ENCODE measurements at places on chromosomes 11 and 22.

GRCh38 chr22:20583471-20583922 lies 76.1 kb downstream of the MED15 start:
- DNase-seq: no peak

DNA sequence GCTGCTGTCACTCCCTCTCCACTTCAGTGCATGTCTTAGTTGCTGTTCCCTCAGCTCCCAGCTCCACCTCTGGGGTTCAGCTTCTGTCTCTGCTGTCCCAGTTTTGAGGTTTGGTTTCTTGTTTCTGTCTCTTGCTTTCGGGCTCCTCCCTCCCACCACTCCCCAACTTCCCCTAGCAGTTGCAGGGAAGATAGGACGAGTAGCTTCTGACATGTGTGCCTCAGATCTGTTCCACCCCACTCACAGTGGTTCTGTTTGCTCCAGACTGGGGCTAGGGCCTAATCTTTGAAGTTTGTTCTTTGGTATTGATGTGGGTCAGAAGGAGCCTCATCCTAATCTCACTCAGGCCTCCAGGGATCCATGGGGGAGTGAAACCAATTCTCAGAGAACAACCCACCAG lies 2.6 kb upstream of the RRM1 start:
- DNase-seq: no peak

DNA sequence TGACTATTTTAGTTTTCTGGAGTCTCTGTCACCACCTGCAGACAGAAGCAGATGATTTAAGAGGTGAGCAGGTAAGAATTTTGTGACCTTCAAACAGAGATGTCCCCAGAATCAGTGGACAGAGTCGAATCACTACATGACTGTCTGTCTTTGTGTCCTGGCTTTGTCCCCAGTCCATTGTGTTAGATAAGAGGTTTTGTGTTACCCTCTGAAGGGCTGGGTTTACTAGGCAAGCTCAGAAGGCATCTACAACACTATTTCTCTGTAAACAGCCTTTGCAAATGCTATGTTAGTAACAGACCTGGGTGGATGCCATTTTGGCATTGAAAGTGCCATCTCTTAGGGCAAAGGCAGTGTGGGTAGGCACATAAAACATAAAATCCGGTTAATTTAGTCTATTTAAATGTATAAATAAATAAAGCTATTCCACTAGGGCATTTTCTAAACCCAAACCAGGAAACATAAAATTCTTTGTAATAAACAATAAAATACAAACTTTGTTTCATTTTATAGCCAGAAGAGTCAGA lies 40.3 kb upstream of the CADM1 start:
- no peak for DNase-seq

DNA sequence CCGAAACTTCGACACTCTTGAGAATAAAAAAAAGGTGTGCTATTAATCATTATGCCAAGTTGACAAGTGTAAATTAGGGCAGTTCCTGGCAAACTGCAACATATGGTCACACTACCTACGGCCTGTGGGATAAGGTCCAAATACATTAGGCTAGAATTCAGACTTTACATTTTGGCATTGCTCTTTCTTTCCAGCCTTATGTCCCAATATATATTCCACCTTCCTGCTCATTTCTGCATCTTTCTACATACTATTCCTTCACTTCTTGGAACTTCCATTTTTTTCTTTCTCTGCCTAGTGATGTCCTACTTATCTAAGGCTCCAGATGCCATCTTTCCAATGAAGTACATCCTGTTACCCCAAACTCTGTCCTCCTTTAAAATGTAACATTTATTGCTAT lies 577.2 kb downstream of the LRRC4C start:
- DNase-seq: no peak

GRCh38 chr11:133081730-133082452 lies 450.4 kb downstream of the OPCML start:
- DNase-seq: no peak

- DNase-seq: no peak
Observed at GRCh38 chr11:116311206-116311605, 461.6 kb downstream of the BUD13 start.

- DNase-seq: no peak
Observed at GRCh38 chr11:43699870-43700269, 19.3 kb downstream of the HSD17B12 start.

DNA sequence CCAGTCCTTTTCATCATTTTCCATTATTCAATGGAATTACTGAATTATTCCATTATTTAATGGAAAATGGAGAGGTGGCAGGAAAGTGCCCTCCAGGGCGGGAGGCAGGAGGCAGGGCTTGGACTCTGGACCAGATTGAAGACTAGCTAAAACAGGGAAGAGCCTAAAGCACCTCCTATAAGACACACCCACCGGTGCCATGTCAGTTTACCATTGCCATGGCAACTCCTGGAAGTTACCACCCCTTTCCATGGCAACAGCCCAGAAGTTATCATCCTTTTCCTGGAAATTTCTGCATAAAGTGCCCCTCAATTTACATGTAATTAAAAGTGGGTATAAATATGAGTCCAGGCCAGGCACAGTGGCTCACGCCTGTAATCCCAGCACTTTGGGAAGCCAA lies 443.7 kb downstream of the TBC1D22A start:
- no peak for DNase-seq

Data from HEK293T (cell line).